ENCODE measurements at places on chromosomes 13 and 19.

- DNase-seq, result no peak
Observed at GRCh38 chr13:75385708-75386083, 96.3 kb downstream of the TBC1D4 start.

DNA sequence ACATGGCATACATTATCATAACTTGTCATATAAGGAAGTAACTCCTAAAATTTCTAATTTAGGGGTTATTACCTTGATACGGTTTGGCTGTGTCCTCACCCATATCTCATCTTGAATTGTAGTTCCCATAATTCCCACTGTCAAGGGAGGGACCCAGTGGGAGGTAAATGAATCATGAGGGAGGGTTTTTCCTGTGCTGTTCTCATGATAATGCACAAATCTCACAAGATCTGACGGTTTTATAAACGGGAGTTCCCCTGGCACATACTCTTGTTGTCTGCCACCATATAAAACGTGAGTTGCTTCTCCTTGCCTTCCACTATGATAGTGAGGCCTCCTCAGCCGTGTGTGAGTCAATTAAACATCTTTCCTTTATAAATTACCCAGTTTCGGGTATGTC is 76.0 kb downstream of the ZDHHC20 start:
- DNase-seq, result no peak

GRCh38 chr13:63308549-63309165 is 1893.0 kb upstream of the PCDH20 start:
- no peak for DNase-seq

DNA sequence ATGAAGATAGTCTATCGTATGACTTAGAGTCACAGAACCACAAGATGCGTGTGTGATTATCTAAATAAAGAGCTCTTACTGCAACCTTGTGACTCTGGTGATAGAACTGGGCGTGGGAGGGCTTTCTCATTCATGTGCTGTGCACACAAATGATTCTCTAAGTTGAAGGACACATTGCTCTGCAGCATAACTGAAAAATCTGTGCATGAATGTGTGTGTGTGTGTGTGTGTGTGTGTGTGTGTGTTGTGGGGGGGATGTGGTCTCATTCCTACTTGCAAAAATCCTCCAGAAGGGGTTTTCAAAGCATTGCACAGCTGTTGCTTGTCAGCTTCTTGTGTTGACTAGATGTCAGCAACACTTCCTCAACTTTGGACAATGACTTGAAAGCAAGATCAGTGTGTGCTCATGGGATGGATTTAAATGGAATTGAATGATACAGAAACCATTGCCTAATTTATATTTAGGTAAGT is 22.4 kb downstream of the LRCH1 start:
- DNase-seq, result no peak

DNA sequence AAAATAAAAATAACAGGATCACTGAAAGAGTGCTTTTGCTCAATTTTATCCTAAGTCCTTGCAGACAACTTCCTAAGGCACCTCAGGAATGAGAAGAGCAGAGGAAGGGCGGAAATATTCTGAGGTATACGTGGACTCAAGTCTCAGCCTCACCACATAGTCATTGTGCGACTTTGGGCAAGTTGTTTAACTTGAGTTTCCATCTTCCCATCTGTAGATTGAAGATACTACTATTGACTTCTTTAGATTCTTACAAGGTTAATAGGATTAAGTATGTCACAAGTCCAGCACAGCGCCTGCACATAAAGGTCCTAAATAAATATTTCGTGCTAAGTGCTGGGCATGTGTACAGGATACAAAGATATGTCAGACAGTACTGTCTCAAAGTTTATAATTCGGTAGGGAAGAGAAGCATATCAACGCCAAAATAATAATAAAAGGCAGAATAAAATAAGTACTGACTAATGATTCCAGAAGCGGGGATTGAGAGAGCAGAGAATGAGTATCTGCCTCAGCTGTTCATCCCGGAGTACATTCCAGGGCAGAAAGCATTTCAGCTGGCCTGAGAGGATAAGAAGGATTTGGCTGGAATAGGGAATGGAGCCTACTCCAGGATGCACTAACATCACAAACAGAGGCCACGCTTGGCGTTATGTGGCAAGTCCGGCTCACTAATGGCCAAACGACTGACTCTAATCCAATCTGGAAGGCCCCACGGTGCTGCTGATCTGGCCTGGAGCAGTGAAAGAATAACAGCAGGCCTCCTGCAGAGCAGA is 139.7 kb downstream of the FLT1 start:
- no peak for DNase-seq

- DNase-seq, result no peak
Observed at GRCh38 chr13:111554539-111555267, 234.3 kb downstream of the TEX29 start.

DNA sequence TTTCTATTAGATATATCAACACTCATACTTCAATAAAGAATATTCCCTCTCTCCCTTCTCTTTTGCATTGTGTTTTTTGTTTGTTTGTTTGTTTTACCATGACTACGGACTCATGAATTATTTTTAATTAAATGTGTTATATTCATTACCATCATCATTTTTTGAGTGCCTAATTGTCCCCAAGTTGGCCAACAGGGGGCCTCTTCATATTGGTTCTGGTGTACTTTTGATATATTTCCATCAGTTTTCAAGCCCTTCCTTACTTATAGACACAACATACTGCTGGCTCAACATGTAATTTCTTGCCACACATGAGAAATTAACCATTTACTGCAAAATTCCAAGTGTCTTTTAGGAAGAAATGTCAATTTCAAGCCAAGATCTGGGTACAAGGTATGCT is 54.5 kb upstream of the GPC6 start:
- DNase-seq, result no peak
